ENCODE measurements at places on chromosomes 16 and 17.

- no peak for DNase-seq
These were observed 17.8 kb downstream of the ST6GALNAC2 start for GRCh38 chr17:76567634-76568432.

DNA sequence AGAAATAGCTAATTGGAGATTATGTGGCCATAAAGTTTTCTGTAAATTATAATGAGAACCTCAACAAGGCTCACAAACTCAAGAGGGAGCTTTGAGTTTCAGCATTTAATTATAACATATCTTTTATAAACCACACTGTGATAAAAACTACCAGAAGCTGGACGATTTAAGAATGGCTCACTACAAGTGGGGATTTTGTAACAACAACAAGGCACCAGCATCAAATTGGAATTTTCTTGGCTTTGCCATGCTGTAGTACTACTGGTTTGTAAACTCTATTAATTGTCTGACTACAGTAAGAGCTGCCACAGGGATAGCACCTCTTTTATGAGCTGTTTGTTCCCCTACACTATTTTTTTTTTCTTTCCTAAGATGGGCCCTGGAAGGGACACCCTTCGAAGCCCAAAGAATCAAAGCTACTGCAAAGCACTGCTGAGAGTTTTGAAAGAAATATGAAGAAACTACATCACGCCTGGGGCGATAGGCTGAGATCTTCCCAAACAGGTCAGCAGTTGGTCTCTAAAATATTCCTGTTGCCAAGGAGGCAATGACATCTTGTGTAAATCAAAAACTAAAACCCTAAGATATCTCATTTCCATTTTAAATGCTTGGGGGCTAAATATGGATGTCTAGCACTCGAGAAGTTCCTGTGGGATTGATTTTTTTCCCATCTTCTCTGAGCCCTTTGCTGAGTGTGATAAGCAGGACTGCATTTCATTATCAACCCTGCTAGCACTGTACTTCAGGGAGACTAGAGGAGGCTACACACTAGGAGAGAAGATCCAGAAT, 40.9 kb downstream of the SKAP1 start:
- no peak for DNase-seq

DNA sequence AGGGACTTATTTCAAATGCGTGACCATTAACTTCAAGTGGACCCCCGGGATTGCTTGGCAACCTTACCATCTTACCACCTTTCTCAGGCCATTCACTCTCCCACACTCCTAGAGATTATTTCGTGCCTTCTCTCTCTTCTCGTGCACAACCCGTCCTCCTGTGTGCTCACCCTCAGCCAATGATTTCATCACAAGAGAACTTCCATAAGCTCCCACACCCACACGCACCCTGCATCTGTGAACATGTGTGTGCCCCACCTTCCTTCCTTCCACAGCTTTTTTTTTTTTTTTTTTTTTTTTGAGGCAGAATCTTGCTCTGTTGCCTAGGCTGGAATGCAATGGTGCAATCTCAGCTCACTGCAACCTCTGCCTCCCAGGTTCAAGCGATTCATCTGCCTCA, 27.4 kb upstream of the CDH3 start:
- no peak for DNase-seq

DNA sequence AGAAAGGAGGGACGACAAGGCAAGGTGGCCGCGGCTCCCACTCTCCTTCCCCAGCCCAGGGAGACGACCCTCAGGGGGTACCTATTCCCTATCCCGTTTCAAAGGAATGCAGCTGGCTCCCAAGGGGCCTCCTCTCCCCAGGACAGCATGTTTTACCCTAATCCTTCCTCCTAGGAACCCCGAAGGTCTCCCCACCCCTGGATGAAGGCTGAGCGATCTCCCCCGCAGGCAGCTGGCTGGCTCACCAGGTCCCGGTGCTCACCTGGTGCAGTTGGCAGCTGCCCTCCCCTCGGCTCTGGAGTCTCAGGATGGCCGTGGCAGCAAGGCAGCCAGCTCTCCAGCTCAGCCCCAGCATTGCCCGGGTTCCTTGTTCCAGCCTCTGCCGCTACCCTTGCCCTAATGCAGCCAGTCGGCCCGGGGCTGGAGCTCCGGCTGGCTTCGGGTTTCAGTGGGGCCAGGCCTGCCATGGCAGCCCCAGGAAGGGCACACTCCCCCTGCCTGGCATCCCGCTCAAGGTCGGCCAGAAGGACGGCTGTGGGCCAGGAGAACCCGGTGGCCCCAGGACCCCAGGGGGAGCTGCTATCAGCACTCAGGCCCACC, 4.6 kb downstream of the CLUH start:
- no peak for DNase-seq

DNA sequence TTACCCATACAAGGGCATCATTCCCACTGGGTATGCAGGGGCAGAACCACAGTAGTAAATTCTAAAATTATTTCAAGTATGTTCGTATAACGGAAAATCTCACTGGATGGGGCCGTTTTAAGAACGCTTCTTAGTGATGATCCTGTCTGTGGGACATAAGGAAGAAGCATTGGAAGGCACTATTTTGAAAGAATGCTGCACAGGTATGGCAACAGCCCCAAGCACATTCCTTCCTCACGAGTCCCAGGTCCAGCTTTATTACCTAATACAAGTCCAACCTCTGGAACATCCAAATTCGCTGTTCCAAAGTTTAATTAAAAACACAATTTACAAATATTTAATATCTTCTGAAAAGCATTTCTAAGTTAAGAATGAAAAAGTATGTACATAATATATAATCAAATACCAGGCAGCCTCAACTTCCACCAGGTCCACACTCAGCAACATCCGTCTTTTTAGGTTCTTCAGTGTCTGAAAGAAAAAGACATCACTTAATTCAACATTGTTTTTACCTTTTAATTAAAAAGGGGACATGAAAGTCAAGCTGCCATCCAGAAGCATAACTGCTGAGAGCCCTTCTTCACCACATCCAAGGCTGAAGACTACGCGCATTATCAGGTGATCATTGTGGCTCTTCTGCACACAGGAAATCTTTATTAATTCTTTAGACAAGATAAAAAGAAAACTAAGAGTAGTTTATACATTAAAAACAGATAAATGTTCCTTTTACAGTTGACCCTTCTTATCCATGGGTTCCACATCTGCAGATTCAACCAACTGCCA, 49.8 kb downstream of the BRD7 start:
- DNase-seq: no peak

DNA sequence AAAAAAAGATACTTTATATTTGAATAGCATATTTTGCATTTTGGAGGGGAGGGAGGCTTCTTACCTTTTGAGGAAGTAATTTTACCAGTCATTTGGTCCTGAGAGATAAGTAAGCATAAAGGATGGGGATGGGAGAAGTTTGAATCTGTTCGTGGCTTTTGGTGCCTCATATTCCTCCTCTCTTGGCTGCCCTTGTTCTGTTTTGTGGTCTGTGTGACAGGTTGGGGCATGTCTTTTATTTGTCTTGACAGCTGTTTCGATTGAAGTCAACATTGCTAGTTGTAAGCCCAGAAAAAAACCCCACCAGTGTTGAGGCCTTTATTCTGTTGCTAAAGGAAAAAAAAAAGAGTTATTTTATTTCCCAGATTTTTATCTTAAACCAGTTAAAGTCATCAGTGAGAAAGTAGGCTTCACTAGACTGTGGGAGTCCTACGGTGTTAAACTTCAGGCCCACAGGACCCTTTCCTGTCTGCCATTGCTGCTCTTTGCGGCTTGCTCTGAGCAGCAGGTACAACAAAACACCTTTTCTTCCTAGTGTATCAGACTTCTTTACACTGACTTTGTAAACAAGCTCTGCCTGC, 11.4 kb downstream of the SLC7A6 start:
- DNase-seq: no peak

DNA sequence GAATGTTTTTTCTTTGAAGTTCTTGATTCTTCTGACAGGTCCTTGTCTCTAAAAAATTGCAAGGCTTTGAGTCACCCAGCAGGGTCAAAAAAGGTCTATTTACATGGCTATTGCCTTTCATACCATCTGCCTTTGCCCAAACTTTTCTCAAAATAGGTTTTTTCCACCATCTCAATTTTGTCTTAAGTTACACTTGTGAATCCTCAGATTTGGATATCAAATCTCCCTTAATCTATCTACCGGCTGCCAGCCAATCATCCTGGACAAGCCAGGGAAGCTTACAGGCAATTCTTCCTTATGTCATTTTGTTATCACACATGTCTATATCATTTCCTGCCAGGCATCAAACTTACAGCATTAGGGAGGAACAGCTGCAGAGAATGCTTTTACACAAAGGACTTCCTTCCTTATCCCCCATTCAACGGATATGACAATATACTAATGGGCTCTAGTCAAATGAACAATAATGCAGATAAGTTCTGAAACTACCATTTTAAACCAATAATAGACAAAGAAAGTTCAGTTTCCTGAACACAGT, 104.1 kb upstream of the CORO6 start:
- DNase-seq: peak; percentile 84

DNA sequence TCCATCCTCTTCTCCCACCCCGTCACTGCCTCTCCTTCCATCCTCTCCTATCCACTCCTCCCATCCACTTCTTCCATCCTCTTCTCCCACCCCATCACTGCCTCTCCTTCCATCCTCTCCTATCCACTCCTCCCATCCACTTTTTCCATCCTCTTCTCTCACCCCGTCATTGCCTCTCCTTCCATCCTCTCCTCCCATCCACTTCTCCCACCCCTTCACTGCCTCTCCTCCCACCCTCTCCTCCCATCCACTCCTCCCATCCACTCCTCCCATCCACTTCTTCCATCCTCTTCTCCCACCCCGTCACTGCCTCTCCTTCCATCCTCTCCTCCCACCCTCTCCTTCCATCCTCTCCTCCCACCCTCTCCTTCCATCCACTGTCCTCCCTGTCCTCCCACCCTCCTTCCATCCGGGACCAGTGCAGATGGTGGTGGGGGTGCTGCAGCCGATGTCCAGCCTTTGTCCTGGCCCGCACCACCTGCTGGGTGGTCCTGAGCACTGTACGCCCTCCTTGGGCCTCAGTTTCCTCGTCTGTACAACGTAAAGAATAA, 1.1 kb downstream of the WFIKKN1 start:
- DNase-seq: no peak

DNA sequence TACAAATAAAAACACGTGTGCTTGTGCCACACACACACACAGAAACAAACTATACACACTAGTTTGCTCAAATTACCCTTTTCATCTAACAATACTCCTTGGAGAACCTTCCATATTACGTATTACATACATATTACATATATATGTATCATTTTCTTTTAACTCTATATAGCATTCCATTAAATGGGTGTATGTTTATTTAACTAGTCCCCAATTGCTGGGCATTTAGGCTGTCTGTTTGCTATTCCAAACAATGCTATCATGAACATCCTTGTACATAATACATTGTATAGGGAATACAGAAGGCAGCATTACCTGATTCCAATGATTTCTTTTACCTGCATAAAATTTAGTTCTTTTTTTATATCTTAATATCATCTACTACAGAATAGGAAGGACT, 73.1 kb downstream of the SKAP1 start:
- no peak for DNase-seq
